ENCODE measurements at places on chromosomes 7 and 10.

DNA sequence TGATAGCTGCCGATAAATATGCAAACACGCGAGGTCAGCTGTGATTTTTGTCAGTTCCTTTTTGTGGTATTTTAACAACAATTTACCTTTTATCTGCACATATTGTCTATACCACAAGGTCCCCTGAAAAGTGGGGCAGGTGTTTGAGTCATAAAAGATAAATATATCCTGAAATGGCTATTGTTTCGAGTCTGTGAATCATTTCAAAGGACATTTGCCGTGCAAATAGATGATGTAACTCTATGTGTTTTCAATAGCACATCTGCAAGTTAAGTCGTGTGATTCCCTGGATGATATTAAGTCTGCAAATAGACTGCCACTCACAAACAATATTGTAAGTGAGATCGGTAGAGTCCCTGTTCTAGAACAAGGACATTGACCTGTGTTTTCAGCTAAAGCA is 193.0 kb upstream of the PITRM1 start:
- H3K4me3 ChIP-seq = no peak overlapping the region
- H3K36me3 ChIP-seq = no peaks in the 10 kb centered on the region
- no peaks in the 10 kb centered on the region for H3K4me1 ChIP-seq
- H3K27me3 ChIP-seq = no peaks in the 10 kb centered on the region
- DNase-seq = no peak

- H3K4me1 ChIP-seq = no peaks in the 10 kb centered on the region
- no peak overlapping the region for H3K4me3 ChIP-seq
- no peak overlapping the region for H3K27ac ChIP-seq
- DNase-seq = no peak
These were observed 91.4 kb upstream of the PTN start for GRCh38 chr7:137434946-137435345.

GRCh38 chr7:26213807-26214515 is 12.4 kb downstream of the CBX3 start:
- no peak overlapping the region for H3K27ac ChIP-seq
- H3K4me1 ChIP-seq = no peaks in the 10 kb centered on the region
- no peak overlapping the region for H3K4me3 ChIP-seq
- DNase-seq = no peak

DNA sequence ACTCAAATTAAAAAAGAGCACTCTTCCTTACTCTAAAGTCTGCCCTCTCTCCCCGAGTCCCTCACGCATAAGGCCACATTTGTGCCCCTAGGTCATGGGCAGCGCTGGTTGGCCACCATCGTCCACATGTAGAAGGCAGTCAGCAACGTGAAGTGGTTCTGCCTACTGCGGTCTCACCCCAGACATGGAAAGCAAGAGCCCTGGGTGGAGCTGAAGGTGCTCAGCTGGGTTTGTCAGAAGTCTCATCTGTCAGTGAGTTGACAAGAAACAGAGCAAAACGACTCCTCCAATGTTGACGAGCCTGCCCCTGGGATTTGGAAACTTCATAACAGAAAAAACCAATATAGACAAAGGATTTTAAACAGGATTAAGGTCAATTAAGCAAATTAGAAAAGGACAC is 192.3 kb upstream of the PRSS58 start:
- H3K27ac ChIP-seq = no peak overlapping the region
- no peaks in the 10 kb centered on the region for H3K36me3 ChIP-seq
- DNase-seq = peak; percentile 47
- no peaks in the 10 kb centered on the region for H3K27me3 ChIP-seq
- H3K4me1 ChIP-seq = no peaks in the 10 kb centered on the region

- H3K27me3 ChIP-seq = no peaks in the 10 kb centered on the region
- H3K27ac ChIP-seq = no peak overlapping the region
- no peaks in the 10 kb centered on the region for H3K36me3 ChIP-seq
- H3K4me1 ChIP-seq = peaks cover 8% of the 10 kb centered on the region
- no peak overlapping the region for H3K4me3 ChIP-seq
These were observed 35.7 kb downstream of the GFRA1 start for GRCh38 chr10:116237260-116237659.

DNA sequence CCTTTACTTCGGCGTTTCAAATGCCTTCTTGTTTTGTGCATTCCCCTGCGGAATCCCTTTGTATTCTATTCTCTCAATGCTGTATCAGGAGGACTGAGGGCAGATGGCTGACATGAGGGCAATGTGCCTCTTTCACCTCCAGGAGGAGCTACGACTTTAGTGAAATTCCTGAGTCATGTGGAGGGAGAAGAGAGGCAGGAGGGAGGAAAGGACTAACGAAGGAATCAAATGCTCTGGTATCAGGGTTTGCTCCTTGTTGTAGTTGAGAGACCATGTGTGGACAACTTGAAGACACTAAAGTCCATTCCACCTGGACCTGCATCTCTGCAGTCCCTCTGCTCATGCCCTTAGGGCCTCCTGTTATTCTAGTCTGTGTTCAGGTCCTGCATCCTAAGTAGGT is 40.2 kb upstream of the PRSS58 start:
- H3K27me3 ChIP-seq = no peaks in the 10 kb centered on the region
- DNase-seq = no peak
- H3K36me3 ChIP-seq = no peaks in the 10 kb centered on the region
- H3K4me1 ChIP-seq = no peaks in the 10 kb centered on the region

GRCh38 chr7:36906448-36906847 is 182.2 kb upstream of the AOAH start:
- no peak overlapping the region for H3K27ac ChIP-seq
- H3K4me1 ChIP-seq = no peaks in the 10 kb centered on the region
- no peak for DNase-seq
- no peak overlapping the region for H3K4me3 ChIP-seq
- H3K27me3 ChIP-seq = no peaks in the 10 kb centered on the region

DNA sequence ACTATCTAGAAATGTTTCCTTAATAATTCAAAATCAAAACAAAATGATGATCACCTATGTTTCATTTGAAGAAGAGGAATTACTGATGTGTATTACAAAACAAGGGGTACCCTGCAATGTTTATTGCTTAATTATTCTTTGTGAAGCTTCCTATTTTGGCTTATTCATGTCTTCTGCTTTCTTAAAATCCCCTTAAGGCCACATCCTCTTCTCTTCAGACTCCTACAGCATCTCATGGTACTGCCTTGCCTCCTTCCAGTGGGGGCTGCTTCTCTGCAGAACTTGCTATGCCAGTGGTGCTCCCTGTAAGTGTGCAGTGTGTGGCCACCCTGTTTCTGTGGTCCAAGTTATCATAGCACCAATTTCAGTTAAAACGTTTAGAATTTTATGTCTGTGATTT is 35.0 kb downstream of the CCDC146 start:
- H3K27me3 ChIP-seq = no peaks in the 10 kb centered on the region
- H3K4me1 ChIP-seq = no peaks in the 10 kb centered on the region
- H3K27ac ChIP-seq = no peak overlapping the region
- no peak overlapping the region for H3K4me3 ChIP-seq

DNA sequence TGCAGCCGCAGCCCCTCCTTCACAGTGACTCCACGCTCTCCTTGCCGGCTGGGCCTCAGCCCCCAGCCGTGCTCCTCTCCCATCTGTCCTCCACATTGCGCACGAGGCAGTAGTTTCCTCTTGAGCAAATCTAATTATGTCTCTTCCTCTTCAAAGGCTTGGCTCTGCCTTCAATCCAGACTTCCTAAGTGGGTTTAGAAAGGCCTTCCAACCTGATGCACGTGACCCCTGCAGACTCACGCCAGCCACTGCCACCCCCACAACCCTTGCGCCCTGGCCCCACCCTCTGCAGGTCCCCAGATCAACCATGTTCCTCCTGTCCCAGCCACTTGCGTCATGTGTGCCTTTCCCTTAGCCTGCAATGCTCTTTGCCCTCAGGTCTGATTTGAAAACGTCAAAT is 75.0 kb upstream of the ADAM12 start:
- H3K36me3 ChIP-seq = no peaks in the 10 kb centered on the region
- H3K27ac ChIP-seq = no peak overlapping the region
- H3K4me3 ChIP-seq = no peak overlapping the region
- DNase-seq = no peak
- H3K4me1 ChIP-seq = no peaks in the 10 kb centered on the region

DNA sequence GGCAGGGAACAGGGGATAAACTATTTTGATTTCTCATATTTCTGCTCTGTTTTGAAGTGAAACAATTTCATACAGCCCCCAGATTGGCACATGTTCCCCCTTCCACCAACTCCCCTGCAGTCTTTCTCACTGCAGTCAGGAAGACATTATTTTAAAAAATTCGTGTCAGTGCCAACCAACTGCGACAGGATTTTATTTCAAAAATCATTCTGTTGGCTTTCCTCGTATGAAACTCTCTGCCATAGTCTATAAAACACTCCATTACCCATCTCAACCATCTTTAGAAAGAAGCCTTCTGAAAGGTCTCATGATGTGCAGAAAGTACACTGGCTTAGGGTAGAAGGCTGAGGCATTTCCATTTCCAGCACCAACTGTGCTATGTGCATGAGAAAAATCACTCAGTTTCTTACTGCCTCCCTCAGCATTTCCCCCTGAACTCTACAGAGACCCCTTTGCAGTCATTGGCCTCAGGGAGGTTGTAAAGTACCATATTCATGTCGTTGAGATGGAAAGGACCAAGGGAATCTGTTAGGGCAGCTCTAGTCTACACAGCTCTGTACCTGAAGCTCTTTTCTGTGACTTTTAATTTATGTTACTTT is 46.9 kb downstream of the STEAP1B start:
- no peak for DNase-seq
- peaks cover 8% of the 10 kb centered on the region for H3K4me1 ChIP-seq
- H3K4me3 ChIP-seq = no peak overlapping the region
- H3K27ac ChIP-seq = no peak overlapping the region
- H3K36me3 ChIP-seq = no peaks in the 10 kb centered on the region
- no peaks in the 10 kb centered on the region for H3K27me3 ChIP-seq

GRCh38 chr7:134210227-134210626 is 83.1 kb downstream of the LRGUK start:
- no peaks in the 10 kb centered on the region for H3K36me3 ChIP-seq
- no peak overlapping the region for H3K27ac ChIP-seq
- no peak overlapping the region for H3K4me3 ChIP-seq
- no peaks in the 10 kb centered on the region for H3K4me1 ChIP-seq

GRCh38 chr10:22605168-22605567 is 109.2 kb downstream of the PIP4K2A start:
- no peaks in the 10 kb centered on the region for H3K27me3 ChIP-seq
- peaks cover 4% of the 10 kb centered on the region for H3K36me3 ChIP-seq
- H3K4me1 ChIP-seq = peaks cover 11% of the 10 kb centered on the region
- DNase-seq = no peak
- H3K27ac ChIP-seq = peak overlapping the region; percentile 47

DNA sequence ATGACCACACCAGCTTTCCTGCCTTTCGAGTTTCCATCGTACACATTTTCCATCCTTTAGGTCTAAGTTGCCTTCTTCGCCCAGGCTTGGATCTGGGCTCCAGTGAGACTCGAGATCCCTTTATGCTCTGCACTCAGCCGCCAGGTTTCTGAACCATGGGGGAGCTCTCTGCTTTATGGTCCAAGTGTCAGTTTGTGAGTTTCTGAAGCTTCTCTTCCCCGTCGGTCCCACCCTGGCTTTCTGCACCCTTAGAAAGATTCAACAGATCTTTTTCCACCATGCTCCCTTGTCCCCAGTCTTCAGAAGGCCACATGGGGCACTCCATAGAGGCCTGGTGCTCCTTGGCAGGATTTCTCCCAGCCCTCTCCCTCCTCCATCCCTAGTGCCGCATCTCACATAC is 402.0 kb downstream of the PTPRN2 start:
- H3K36me3 ChIP-seq = no peaks in the 10 kb centered on the region
- no peaks in the 10 kb centered on the region for H3K4me1 ChIP-seq
- H3K27ac ChIP-seq = no peak overlapping the region
- H3K4me3 ChIP-seq = no peak overlapping the region
- no peak for DNase-seq

- H3K27me3 ChIP-seq = no peaks in the 10 kb centered on the region
- H3K36me3 ChIP-seq = no peaks in the 10 kb centered on the region
- peak within 1 kb of the TSS; percentile 52 for H3K4me3 ChIP-seq
- DNase-seq = no peak
These were observed at the start of gene CPVL for GRCh38 chr7:29146057-29146706. TSS of gene CPVL (minus strand) at chr7:29146537. CDS start at chr7:29121061, 25,476 bp downstream.
